ENCODE measurements at places on chromosomes 1 and 21.

GRCh38 chr1:14849038-14849437 is 250.6 kb downstream of the KAZN start:
- no peak for DNase-seq

DNA sequence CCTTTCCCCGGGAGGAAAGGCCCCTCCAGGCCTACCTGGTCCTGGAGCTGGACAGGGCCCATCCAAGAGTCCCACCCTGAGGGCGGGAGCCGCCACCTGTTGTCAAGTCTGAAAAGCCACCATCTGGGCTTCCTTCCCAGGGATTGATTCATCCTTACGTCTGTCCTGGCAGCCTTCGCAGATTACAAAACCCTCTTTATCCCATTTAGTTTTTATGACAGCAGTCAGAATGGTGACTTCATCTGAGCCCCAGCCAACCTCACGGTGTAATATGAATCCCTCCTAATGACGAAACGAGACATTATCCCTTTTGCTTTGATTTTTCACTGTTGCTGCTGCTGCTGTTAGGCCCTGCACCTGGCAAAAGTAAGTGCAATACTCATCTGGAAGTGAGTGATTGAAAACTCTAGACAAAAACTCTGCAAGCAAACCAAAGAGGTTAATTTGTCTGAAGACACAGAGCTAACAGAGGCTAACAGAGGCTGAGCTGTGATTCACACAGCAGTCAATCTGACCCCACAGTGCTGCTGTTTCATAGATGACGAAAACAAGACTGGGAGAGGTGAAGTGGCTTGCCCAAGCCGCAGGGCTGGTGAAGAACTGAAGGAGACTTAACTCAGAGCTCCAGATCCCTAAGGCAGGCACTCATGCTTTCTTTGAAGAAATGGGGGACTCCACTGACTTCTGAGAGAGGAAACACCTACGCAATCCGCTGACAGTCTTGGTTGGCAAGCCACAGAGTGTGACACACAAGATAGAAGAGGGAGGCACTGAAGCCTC is 30.0 kb upstream of the S100A7 start:
- DNase-seq: peak; percentile 80

- no peak for DNase-seq
Observed at GRCh38 chr1:198701766-198702539, 63.1 kb downstream of the PTPRC start.

GRCh38 chr21:42576639-42577038 is 63.0 kb downstream of the SLC37A1 start:
- no peak for DNase-seq

DNA sequence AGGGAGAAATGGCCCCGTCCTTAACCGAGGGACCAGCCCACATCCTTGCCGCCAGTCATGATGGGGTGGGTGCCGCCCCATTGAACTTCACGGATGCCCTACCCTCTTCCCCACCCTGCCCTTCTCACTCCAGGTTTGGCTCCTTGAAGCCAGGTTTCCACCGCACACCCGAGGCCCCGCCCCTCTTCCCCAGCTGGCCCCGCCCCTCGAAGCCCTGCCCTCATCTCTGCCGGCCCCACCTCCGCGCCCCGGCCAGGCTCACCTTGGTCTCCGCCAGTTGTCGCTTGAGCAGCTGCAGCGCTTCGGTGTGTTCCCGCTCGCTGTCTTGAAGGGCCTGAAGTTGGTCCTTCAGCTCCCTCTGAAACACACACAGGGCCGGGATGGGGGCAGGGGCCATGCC is 16.6 kb downstream of the TRIM62 start:
- no peak for DNase-seq

DNA sequence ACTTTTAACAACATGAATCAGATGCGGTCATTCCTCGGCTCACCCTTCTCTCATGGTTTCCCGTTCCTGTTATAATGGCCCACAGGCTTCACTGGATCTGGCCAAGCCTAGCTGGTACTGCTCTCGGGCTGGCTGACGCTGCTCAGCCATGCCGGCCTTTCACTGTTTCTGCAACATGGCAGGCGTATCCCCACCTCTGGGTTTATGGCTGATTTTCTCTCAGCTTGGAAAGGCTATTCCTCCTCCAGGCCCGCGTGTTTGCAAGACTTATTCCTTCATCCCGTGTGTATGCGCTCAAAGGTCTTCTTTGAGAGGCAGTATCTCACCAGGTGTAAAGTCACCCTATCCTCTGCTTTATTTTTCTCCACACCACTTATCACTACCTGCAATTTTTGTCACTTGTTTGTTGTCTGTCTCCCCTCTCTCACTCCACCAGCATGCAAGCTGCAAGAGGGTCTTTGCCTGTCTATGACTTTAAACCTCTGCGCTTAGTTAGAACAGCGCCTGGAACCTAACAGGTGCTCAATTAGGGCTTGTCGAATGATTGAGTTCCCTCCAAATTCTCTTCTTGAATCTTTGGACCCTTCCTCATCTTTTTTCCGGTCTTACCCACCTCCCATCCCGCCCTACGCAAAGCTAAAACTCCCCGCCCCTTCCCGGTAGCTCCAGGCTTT is 491 bp upstream of the RAP1A start:
- peak; percentile 19 for DNase-seq

- DNase-seq: no peak
Observed at GRCh38 chr1:13651279-13651678, 48.7 kb upstream of the PRDM2 start.

DNA sequence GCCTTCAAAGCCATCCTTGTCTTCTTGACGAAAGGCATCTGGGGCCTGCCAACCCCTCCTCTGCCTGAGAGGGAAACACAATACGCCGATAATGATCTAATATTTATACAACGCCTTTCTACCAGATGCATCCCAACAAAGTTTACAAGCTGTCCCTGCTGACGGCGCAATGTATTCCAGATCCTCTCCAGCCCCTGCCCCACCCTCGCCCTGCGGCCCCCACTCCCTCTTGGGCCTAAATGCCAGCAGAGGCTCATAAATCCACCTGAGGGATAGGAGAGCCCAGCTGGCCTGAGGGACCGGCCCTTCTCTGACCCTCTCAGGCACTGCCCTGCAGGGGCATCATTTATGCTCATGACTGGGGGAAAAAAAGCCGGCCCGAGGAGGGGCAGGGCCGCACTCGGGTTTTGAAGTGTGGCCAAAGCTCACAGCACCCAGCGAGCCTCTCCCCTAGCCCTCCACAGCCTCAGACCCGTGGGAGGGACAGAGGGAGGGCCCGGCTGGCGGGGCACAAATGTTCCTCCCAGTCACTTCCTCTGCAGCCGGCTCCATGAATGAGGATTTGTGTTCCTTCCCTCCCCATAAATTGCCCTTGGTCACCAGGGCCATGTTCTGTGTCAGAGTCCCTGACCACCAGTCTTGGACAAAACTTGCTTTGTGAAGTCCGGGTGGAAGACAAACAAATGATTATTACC is 140.3 kb downstream of the FOXD2 start:
- no peak for DNase-seq

- no peak for DNase-seq
Observed at GRCh38 chr1:5751163-5751540, 241.1 kb downstream of the NPHP4 start.

- DNase-seq: no peak
Observed at GRCh38 chr1:246372559-246372958, 134.5 kb downstream of the SMYD3 start.

- no peak for DNase-seq
Observed at GRCh38 chr1:119744598-119744942, 24.1 kb downstream of the HMGCS2 start.

DNA sequence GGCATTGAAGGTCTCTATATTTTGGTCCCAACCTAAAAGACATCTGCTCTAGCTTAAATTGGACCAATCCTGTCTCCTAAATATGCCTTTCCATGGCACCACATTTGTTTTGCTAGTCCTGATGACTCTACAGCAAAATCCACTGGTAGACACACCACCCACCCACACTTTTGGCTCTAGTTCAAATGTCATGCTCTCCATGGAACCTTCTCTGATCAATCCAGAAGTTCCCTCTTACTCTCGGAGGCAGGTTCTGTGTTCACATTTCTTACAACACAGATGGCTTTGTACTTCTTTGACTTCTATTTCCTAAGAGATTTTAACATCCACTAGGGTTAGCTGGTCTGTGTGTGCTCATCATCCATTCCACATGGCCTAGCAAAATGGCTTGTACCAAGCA is 151.3 kb downstream of the APP start:
- no peak for DNase-seq

GRCh38 chr1:27018316-27018715 is 5.7 kb upstream of the TENT5B start:
- DNase-seq: no peak

GRCh38 chr21:45590246-45590725 is 48.0 kb upstream of the SLC19A1 start:
- DNase-seq: peak; percentile 42

GRCh38 chr1:226934483-226935237 is 5.4 kb upstream of the COQ8A start:
- no peak for DNase-seq

DNA sequence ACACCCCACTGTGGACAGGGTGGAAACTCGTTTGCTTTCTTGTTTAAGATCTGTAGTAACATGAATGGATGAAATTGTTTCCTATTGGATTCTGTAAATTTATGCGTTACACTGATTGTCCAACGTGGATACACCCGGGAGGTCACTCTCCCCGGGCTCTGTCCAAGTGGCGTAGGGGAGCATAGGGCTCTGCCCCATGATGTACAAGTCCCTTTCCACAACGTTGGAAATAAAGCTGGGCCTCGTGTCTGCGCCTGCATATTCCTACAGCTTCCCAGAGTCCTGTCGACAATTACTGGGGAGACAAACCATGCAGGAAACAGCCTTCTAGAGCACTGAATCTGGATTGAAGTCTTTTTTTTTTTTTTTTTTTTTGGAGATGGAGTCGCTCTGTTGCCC is 1.4 kb downstream of the RCC1 start:
- DNase-seq: no peak

- no peak for DNase-seq
Observed at GRCh38 chr1:119253366-119253765, 112.9 kb upstream of the WARS2 start.

GRCh38 chr1:3471356-3472087 is 17.1 kb downstream of the ARHGEF16 start:
- no peak for DNase-seq

DNA sequence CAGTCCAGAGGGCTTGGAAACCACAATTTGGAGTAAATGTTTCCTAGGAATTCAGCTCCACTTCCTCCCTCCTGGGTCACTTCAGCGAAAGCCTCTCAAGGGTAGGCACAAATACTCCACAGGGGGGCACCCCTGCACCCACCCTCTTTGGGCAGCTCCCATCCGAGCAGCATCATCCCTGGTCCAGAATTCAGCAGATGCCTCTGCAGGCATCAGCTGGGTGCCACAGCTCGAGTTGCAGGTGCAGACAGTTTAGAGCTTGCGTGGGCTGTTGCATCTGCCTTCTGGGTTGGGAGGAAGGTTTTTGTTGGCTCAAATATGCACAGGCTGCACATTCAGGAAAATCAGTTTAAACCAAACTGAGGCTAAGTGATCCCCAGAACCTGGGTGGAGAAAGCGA is 25.0 kb downstream of the KANK4 start:
- DNase-seq: no peak

DNA sequence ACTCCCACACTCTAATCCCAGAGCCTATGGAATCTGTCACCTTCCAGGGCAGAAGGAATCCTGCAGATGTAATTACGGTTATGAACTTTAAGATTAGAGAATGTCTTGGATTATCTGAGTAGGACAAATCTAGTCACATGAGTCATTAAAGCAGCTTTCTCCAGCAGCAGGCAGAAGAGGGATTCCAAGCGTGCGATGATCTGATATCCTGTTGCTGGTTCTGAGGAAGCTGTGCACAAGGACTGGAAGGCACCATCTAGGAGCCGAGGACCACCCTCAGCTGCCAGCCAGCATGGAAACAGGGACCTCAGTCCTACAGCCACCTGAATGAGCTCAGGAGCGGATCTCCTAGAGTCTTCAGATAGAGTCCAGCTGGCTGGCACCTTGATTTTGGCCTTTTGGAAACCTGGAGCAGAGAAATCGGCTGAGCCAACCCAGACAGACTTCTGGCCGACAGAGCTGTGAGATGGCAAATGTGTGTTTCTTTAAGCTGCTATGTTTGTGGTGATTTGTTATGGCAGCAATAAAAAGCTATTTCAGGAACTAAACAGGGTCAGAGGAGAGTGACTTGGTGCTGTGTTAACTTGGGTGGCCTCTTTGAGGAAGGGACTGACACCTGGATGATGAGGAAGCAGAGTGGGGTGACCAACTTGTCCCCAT is 34.5 kb downstream of the LRRN2 start:
- DNase-seq: no peak

DNA sequence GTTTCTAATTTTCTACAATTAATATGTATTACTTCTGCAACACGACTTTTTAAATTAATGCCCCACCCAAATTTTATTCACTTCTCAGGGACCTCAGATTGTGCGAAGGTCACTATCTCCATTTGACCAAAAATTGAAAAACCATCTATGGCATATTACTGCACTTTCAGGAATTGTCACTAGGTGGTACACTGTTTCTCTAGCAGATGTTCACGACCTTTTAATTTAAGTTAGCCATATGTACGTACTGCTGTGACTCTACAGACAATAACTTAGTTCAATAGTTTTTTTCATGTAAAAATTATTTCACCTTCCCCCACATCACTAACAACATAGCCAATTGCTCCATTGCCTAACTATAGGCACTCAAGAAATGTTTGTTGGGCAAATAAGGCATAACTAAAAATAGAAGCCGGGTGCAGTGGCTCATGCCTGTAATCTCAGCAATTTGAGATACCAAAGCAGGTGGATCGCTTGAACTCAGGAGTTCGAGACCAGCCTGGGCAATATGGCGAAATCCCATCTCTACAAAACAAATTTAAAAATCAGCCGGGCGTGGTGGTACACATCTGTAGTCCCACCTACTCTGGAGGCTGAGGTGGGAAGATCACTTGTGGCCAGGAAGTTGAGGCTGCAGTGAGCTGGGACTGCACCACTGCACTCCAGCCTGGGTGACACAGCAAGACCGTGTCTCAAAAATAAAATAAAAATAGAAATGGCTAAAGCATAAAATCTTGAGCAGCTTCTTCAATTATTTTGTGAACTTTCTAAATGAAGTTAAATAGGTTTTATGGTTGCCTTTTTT is 75.7 kb upstream of the PKN2 start:
- DNase-seq: no peak

DNA sequence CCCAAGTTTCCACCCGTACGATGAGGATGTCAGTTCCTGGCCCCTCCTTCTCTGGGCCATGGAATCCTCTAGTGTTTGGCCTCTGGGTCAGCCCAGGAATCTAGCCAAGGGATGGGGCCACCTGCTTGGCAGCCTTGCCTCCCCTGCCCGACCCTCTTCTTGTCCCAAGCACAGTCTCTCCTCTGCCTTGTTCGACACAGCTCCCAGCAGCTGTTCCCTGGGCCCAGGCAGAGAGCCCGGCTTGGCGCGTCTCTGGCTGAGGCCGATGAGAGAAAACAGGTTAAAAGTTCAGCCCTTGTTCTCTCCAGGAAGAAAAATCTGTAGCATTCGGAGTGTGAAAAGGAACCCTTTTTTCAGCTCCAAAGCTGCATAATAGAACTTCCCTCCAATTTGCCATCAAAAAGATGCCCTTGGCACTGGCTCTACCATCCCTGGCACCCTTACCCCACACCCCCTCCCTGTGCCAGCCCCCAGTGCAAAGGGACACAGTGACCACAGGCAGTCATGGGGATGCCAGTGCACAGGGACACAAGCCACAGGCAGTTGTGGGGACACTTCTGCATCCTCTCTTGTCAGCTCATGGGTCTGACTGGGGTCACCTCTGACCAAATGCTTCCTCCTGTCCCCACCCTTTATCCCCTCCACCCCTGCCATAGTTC is 68.4 kb downstream of the EPHB2 start:
- no peak for DNase-seq

- no peak for DNase-seq
Observed at GRCh38 chr1:220734571-220735326, 13.4 kb upstream of the MTARC2 start.

GRCh38 chr21:26130249-26130881 is 40.2 kb downstream of the APP start:
- peak; percentile 35 for DNase-seq

- peak; percentile 27 for DNase-seq
Observed at GRCh38 chr1:65054481-65054880, 88.1 kb upstream of the JAK1 start.
